Left lung (tissue), 14 donors: ENCODE measurements at places on chromosomes 1 and 21.

- DNase-seq = peak; percentile 91
Measured at GRCh38 chr1:24735509-24736375, 9.5 kb upstream of the CLIC4 start.

GRCh38 chr1:219412772-219413171 lies 200.1 kb downstream of the ZC3H11B start:
- no peak for DNase-seq

- no peak for DNase-seq
Measured at GRCh38 chr1:94734963-94735901, 84.9 kb upstream of the SLC44A3 start.

DNA sequence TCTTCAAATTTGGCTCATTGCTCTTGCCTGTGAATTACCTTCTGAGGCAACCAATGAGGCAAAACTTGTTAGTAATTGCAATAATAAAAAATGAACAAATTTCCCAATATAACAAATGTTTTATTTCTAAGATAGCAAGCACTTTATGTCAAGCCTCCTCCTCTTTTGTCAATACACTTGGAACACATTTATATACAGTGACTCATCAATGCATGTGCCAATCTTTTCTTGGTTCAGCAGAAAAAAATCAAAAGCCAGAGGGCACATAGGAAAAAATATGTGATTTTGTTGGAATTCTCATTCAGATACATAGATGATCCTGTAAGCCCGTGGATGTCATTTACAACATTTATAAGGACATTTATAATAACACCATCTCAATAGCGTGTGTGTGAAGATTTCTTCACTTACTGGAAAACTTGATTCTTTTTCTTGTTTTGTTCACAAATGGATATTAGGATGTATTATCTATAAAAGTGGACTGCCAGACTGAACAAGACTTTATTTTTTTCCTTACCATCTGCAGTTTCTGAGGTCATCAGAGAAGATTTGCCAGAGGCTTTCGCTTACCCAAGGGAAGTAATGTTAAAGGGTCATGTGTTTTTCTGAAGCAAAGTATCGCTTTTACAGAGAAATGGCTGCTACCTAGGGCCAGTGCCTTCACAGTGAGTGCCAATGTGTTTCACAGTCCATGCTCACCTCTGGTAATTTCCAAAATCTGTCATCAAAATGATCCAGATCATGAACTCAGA lies 645.7 kb upstream of the PTBP2 start:
- DNase-seq = no peak

DNA sequence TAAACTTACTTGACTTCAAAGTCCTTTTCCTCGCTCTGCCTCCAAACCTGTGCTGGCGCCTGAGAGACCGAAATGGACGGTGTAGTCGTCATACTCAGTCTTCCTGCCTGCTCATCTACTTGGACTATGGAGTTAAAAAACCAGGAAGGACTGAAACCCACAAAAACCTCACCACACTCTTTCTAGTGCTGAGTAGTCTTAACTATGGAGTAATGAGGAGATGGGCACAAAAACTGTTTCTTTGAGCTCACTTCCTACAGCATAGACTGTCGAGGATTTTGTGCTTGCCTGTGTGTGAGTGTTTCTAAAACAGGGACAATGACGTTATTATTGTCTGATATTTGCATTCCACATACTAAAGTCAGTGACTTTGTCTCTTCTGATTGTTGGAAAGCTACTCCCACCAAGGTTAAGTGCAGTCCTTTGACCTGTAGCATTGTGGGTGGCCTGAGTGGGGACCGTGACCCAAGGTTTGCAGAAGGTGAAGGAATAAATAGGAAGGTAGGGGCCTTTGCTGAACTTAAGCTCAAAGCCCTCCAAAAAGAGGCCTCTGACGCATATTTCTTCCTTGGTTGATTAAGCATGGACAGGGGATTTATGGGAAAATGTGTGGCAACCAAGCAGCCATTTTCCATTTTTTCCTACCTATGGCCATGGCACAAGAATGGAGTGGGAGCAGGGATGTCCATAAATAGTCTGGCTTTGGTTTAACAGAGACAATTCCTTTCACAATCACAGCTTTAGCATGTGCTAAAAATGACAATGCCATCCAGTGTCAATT lies 109.6 kb downstream of the ZBTB18 start:
- no peak for DNase-seq
